Posterior vena cava (tissue), 2 donors: ENCODE measurements at places on chromosomes 5 and 9.

GRCh38 chr5:149999359-149999758 is 1.1 kb downstream of the TIGD6 start:
- DNase-seq, result no peak

GRCh38 chr9:111969622-111970021 is 73.0 kb downstream of the UGCG start:
- no peak for DNase-seq

- DNase-seq, result no peak
Observed at GRCh38 chr9:27626244-27627187, 53.2 kb upstream of the C9orf72 start.

- no peak for DNase-seq
Observed at GRCh38 chr9:128887914-128888350, 6.0 kb downstream of the LRRC8A start.

DNA sequence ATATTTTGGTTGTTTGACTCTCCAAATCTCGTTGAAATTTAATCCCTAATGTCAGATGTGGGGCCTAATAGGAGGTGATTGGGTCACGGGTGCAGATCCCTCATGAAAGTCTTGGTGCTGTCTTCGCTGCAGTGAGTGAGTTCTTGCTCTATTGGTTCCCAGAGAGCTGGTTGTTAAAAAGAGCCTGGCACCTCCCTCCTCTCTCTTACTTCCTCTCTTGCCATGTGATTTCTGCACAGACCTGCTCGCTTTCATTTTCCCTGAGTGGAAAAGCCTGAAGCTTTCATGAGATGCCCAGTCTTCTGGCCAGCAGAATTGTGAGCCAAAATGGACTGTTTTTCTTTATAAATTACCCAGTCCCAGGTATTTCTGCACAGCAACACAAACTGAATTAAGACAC is 221.6 kb downstream of the MAT2B start:
- no peak for DNase-seq

GRCh38 chr9:126496781-126497659 is 116.7 kb upstream of the LMX1B start:
- peak; percentile 72 for DNase-seq

GRCh38 chr5:44565902-44566301 is 176.7 kb upstream of the FGF10 start:
- no peak for DNase-seq
